ENCODE measurements at places on chromosomes 1 and 21. TPM values are rescaled to one million over a fixed set of nuclear protein-coding genes. Genes with fewer than 3 reads are reported as not detected.

DNA sequence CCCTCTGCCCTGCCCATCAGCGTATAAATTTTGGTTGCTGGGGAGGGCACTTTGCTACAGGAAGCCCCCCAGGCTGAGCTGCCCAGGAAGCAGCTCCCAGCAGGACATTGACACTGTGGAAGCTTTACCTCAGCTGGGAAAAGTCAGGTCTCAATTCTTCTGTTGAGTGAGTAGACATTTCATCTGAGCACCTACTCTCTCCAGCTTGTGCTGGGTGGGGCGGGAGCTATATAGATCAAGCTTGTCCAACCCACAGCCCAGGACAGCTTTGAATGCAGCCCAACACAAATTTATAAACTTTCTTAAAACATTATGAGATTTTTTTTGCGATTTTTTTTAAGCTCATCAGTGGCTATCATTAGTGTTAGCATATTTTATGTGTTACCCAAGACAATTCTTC lies 9.4 kb downstream of the NIPAL3 start:
- DNase-seq: no peak

ST6GALNAC5 gene
- 0.59 TPM for polyA plus RNA-seq

DNA sequence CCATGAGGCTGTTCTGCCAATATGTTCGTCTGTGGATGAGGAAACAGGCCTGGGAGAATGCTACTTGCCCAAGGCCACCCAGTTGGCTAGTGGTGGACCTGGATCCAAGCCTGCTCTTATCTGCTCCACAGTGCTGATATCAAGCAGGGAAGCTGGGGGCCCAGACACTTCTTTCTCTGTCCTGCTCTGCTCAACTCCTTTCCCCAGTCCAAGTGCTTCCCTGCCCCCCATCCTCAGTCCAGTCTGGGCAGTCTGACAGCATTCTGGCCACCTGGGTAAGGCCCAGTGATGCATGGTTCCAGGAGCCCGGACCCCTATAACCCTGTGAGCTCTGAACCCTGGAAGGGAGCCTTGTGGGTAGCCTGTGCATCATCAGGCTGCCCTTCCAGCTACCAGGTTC lies 4.2 kb upstream of the PAQR7 start:
- DNase-seq: no peak

DNA sequence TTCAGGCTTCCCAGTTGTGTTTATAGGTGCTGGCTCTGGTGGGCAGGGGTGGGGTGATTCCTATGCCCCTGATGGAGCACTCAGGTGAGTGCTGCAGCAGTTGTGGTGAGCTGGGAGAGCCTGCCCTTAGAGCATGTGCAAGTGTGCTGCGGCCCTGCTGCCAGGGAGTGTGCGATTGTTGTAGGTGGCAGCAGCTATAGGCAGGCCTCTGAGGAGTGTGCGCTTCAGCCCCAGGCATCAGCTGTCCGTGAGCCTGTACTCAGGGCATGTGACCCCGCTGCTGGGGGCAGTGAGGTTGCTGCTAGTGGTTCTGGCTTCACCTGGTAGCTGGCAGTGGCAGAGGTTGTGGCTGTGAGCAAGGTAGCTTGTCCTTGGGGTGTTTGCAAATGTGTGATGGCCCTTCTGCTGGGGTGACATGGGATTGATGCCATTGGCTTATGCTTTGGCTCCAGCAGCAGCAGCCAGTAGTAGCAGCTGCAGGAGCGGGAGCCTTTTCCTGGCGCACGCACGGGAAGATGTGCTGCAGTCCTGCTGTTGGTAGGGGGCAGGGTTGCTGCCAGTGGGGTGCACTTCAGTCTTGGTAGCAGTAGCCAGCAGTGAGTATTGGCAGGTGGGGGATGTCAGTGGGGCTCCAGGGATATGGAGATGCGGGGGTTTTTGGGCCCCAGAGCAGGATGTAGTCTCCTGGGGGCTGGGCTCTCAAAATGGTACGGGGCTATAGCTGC lies 37.7 kb downstream of the SYCP1 start:
- DNase-seq: no peak

DNA sequence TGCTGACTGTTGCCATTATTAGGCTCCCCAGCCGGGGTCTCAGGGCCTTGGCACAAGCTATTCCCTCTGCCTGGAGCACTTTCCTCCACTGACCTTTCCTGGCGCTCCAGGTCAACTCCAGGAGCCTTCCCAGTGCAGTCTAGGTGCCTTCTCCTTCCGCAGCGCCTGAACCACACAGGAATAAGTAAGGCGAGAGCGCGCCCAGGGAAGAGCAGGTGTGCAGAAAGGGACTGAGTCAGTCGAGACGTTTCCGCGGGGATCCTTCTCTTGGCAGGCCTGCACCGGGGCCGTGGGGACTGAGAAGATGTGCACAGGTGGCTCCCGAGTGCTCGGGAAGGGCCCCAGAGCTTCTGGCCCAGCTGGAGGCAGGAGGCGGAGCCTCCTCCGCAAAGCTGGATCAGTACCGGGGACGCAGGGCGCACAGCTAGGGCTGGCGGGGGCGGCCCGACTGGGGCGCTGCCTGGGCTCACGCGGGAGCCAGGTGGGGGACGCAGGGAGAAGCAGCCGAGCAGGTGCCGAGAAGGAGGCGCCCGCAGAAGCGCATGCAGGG lies 765 bp upstream of the BMP8A start:
- no peak for DNase-seq

CNIH3 gene
- polyA plus RNA-seq: 0.39 TPM

RBM11 gene
- polyA plus RNA-seq: 0.73 TPM

KMO gene
- 0.06 TPM for polyA plus RNA-seq

DNA sequence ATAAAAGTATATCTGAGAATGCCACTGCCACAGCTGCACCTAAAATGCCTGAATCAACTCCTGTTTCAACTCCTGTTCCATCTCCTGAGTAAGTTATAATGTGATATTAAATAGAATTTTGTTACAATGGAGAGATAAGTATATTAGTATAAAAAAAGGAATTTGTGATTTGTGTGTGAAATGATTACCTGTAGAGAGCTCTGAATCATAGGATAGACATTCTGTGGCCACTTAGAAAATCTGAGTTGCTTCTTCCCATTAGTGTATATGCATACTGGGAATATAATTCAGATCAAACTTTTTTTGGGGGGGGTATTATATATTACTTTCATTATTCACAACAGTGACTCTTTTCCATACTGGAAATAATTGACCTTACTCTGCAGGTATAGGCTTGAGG lies 52.9 kb downstream of the SUCO start:
- DNase-seq: no peak

- DNase-seq: no peak
Measured at GRCh38 chr1:109538827-109539555, 681 bp upstream of the GPR61 start.

- no peak for DNase-seq
Measured at GRCh38 chr1:118786454-118787155, 201.5 kb downstream of the TBX15 start.

GRCh38 chr21:18424276-18424675 lies 20.7 kb upstream of the TMPRSS15 start:
- DNase-seq: no peak

TMEM51 gene
- polyA plus RNA-seq: 3.8 TPM

GPR3 gene
- polyA plus RNA-seq: 0.29 TPM

- no peak for DNase-seq
Measured at GRCh38 chr1:103788377-103788776, 38.7 kb downstream of the AMY1C start.

FAM177B gene
- 0.06 TPM for polyA plus RNA-seq

Data from heart right ventricle (tissue), 16 donors.